Posterior vena cava (tissue), 2 donors: ENCODE measurements at places on chromosomes 6 and 20.

GRCh38 chr6:156125844-156126243, 651.3 kb upstream of the ARID1B start:
- DNase-seq: no peak

- no peak for DNase-seq
Measured at GRCh38 chr6:81608776-81609175, 143.7 kb downstream of the TENT5A start.

GRCh38 chr20:35027301-35027700, 65.3 kb downstream of the TRPC4AP start:
- no peak for DNase-seq

DNA sequence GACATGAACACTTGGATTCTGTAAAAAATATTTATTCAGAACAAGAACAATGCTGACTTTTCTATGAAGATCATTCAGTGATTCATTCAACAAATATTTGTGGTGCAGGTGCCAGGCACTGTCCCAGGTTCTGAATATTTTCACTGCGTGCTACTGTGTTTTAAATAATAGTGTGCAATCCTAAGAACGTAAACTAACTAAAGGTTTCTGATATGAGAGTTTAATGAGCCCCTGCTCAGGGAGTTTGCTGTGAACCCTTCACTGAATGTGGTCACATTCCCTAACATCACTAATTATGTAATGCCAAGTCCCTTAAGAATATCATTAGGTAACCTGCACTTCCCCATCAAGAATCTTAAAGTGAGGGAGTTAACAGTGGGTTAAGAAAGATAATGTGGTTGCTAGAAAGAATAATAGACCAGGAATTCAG, 1.7 kb upstream of the TMEM170B start:
- DNase-seq: no peak

- peak; percentile 22 for DNase-seq
Measured at GRCh38 chr20:49865559-49865958, 49.8 kb downstream of the SPATA2 start.

GRCh38 chr6:169997930-169998218, 246.5 kb downstream of the ERMARD start:
- no peak for DNase-seq
